ENCODE measurements at places on chromosomes 3 and 15.

- no peak for DNase-seq
These were observed 50.3 kb downstream of the BTLA start for GRCh38 chr3:112448939-112449338.

DNA sequence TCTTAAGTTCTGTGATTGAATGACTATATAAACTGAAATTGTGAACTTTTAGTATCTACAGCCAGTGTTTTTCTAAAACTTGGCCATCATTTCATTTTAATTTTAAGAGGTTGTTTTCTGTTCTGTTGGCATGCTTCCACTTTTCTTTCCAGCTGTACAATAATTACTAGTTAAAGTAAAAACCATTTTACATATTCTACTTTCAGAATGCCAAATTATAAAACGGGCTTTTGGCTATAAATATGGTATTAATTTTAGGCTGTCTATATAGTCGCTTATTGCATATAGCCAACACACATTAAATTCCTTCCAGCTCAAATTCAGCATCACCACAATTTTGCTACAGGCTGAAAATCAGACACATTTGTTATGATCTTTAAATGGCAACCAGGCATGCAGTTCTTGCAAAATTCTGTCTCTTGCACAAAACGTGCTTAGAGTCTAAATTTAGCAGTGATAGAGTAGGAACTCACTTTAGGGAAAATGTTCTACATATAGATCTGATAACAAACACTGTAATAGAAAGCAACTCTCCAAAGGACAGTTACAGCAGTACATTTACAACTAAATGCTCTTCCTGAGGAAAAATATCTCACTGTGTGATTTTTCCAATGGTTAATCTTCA lies 81.1 kb downstream of the BTD start:
- no peak for DNase-seq

DNA sequence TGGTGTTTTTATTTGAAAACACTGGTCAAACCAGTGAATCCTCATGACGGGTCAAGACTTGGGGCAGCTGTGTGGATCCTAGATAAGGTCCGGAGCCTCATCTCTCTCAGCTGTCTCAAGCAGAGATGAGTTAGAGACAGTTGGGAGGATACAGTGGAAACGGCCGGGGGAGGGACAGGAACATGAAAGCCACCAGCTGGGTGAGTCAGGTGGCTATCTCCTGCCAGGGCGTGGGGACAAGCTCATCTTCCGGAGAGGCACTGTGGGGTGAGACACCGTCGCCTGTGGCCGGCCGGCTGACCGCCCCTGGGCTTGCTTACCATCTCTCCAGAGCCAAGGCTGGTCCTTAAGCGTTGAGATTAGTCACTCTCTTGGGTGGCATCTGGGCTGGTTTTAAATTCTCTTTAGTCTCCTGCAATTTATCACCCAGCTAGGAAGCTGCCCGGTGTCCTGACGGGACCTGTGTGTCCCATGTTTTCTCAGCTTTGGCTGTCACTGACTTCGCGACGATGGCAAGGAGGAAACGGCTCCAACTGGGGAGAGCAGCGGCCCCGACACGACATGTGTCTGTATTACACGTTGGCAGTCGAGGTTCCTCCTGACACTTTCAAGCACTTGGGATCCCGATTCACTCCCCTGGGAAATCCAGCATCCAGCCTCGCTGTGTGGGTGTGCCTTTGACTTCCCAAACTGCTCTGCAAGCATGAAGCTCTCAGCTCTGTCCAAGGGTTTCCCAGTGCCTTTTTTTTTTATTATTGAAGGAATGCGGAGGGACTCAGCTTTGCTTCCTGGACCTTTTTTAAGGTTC lies 7.5 kb downstream of the ST8SIA2 start:
- DNase-seq, result no peak

DNA sequence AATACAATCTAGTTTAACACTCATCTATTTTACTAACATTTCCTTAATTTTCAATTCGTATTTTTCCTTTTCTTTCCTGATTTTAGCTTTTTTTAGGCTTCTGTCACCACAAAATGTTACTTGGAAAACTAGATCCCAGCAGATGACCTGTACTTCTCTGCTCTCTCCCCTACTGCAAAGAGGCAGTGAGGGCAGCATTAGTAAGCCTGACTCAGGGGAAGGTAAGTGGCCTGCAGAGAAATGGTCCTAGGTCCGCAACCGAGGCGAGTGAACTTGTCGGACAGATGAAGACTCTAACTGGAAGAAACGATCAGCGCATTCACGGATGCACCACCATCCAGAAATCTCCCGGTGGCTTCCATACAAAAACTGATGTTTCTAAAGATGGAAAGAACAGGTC lies 20.4 kb downstream of the TMEM43 start:
- no peak for DNase-seq

- no peak for DNase-seq
These were observed 13.4 kb downstream of the WDR72 start for GRCh38 chr15:53746101-53746500.

All from GM13977 (cell line).